ENCODE measurements at places on chromosomes 12 and 14.
A peak's percentile ranks its signal among the peaks of the same experiment; 100 is the strongest.

DNA sequence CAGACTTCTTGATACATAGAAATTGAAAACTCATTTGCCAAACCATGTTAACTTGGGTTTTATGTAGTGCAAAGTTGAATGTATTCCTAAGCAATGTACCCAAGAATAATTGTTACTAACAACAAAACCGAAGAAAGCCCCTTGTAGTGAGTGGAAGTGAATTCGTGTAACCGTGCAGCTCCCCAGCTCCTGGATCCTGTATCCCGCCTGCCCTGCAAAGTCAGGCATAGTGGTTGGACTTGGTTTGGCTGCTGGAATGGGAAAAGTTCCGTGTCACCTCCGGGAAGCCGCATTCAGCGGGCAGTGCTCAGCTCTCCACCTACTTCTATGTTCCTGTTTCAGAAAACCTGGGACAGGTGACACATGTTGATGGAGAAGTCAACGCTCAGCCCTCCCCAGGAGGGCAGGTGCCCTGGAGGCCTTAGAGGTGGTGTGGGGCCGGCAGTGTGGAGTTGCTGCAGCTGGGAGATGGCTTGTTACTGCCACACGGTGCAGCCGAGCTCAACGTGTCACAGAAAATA lies 29.2 kb upstream of the C14orf180 start:
- no peak for DNase-seq

- no peak for DNase-seq
Measured at GRCh38 chr12:56896082-56896481, 38.1 kb downstream of the SDR9C7 start.

DNA sequence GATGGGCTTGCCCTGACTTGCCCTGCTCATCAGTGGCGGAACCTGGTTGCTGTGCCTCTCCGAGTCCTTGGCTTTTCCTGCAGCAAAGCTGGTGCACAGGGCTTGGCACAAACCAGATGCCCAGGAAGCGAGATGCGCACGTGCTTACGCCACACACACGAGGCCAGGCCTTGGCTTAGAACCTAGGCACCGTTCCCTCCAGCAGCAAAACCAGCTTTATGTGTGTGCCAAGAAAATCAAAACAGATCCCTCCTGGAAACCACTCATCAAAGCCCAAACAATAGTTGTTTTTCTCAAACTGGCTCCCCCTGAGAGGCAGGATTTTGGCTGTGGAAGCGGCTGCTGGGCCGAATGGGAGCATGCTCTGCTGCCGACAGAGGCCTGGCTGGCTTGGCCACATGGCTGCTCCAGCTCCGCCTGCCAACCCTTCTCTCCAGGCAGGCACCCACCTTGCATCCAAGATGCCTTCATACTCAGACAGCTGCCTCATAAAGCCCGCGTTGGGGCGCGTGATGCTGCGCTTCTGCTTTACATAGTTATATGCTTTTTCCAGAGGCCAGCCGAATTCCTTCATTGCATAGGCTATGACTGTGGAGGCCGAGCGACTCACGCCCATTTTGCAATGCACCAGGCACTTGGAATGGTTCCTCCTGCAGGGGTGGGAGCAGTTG lies 58.7 kb downstream of the SSH1 start:
- DNase-seq = no peak

DNA sequence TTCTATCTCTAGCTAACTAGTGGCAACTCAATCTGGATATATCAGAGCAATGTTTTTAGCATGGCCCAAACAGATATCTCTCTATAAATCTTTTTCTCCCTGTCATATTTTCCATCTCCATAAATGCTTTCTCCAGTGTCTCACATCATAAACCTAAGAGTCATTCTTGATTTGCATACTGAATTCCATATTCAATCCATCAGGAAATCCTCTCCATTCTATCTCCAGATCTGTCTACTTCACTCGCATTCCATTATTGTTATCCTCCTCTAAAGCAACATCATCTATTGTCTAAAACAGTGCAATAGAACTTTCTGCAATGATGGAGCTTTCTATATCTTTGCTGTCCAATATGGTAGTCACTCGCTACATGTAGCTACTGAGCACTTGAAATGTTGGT lies 45.5 kb upstream of the ERGIC2 start:
- DNase-seq = no peak

DNA sequence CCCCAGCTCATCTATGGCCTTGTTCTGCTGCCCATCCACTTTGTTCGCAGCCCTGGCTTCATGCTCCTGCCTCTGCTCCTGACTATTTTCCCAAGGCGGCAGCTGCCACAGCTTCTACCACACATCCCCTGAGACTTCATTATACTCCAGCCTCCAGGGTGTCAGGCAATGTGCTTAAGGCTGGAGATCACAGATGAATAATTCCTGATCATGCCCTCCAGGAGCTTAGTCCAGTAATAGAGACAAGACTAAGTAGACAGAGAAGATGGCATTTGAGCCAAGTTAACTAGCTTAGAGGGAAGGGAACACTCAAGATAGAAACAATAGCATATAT lies 7.1 kb downstream of the TAPBPL start:
- DNase-seq = no peak

DNA sequence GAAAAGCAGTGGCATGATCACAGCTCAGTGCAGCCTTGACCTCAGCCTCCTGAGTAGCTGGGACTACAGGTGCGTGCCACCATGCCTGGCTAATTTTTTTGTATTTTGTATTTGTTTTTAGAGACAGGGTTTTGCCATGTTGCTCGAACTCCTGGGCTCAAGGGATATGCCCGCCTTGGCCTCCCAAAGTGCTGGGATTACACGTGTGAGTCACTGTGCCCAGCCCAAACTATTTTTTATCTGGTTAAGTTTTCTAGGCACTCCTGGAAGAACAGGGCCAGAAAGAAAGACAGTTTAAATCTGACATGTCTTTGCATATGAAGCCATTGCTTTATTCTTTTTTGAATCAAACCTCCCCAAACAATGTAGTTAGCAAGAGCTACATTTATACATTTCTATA lies 27.5 kb upstream of the PTGR2 start:
- DNase-seq = no peak

DNA sequence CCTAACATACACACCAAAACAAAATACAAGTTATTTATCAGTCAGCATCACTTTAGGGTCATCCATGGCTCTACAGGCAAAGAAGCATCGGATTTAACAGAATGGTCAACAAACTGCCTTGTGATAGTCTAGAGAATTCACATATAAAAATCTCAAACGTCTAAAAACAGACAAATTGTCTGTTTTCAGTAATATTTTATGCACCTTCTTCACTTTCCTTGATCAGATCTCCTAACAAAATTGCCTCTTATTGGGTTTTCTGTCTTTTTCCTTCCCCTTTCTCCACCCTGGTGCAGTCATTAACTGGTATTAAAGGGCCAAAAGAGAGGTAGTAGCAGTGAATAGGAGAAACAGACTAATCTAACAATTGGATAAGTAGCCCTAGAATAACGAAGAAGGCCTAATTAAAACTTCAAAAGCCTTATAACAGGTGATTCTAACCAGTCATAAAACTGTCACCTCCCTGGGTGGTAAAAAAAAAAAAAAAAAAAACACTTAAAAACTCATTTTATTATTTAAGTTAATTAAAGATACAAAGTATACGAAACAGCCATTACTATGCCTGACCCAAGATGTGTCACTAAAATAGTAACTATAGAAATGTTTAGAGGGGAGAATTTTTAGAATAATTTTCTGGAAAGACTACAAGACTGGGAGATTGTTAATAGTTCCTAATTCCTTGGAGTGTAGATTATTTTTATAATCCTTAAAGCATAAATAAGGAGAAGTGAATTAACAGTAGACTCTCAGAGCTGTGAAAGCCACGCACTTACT lies 1.5 kb downstream of the KIF21A start:
- DNase-seq = no peak

- DNase-seq = no peak
Measured at GRCh38 chr14:33063521-33063920, 124.8 kb downstream of the NPAS3 start.

DNA sequence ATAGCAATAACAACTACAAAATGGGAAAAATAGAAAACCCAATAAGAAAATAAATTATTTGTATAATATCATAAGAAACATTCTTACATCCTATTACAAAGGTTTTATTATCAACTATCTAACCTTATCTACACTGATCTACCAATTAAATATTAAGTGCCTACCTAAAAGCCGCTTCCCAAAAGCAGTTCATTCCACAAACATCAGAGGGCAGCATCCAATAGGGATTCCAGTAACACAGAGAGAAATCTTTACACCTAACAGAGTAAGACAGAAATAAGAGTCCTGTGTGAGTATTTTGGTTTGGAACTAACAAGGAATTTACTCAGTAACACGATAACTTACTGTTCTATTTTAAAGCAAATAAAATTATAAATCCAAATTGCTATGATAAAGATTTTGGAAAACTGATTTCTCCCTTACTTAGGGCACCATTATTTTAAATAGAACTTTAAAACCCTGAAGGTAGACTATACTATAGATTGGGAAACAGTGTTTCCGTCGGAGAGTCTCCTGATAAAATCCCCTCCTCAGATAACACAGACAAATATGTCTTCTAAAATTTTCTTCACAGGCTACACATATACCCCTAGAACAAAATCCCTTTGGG lies 15.0 kb downstream of the GXYLT1 start:
- no peak for DNase-seq

DNA sequence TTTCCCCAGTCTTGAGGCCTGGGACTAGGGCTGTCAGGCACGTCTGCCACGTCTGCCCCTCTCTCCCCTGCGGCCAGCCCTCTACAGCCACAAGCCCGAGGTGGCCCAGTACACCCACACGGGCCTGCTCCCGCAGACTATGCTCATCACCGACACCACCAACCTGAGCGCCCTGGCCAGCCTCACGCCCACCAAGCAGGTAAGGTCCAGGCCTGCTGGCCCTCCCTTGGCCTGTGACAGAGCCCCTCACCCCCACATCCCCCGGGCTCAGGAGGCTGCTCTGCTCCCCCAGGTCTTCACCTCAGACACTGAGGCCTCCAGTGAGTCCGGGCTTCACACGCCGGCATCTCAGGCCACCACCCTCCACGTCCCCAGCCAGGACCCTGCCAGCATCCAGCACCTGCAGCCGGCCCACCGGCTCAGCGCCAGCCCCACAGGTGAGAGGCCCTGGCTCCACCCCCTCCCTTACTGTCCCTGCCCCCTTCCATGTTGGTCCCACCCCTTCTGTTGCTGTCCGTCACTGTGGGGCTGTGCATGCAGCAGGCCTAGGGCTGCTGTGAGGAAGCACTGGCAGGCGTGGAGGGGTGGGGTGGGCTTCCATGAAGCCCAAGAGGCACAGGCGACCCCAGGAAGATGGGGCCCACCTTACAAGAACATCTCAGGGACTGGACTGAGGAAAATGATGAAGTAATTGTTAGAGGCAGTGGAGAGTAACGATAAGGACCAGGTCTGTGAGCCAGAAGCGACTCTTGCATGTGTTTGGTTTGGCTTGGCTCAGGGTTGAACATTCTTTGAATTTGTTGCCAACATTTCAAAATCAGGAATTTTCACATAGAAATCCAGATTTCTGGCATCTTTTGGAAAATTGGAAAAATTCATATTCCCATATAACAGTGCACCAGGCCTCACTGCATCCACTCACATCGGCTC lies 16.8 kb downstream of the C12orf43 start:
- DNase-seq = no peak

DNA sequence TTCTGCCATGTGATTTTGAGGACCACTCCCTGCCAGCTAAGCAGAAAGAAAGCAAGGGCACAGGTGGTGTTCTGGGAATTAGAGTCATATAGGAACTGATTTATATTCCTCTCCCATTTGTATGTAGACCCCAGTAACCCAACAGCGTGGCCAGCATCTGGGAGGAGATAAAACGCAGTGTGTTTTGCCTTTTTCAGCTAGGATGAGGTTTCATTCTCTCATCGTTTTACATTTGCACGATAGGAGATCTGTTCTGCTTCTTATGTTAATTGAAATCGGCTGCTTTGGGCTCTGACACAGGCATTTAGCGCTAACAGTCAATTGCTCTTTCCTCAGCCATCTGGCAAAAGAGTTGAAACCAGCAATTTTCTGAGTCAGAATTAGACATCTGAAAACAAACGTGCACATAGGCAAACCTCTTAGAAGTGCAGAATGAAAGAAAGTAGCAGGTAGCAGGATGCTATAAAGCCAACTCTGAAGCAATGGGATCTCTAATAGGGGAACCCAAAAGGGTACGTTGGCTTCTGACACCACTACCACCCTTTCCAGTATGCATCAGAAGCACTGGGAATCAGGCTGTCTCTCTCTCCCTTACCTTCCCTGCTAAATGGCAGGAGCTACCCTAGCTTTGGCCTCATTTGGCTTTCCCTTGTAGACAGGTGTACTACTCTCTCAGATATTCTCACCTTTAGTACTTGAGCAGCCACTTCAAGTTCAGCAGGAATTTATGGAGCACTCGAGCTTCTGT lies 219.1 kb downstream of the PHLDA1 start:
- peak; percentile 74 for DNase-seq

DNA sequence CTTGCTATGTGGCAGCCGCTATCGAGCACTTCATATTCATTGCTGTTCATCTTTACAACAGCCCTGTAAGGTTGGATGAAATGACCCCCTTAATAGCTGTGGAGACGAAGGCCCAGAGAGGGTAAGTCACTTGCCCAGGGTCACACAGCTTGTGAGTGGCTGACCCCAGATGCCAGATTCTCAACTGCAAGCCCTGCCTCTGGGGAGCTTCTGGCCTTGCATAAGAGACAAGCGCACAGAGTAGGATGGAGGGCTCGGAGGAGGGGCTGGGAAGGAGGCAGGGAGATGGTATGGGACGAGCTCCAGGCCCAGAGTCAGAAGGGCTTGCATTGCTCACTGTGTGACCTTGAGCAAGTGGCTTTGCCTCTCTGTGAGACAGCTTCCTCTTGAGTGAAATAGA lies 27.4 kb upstream of the NCOR2 start:
- no peak for DNase-seq

DNA sequence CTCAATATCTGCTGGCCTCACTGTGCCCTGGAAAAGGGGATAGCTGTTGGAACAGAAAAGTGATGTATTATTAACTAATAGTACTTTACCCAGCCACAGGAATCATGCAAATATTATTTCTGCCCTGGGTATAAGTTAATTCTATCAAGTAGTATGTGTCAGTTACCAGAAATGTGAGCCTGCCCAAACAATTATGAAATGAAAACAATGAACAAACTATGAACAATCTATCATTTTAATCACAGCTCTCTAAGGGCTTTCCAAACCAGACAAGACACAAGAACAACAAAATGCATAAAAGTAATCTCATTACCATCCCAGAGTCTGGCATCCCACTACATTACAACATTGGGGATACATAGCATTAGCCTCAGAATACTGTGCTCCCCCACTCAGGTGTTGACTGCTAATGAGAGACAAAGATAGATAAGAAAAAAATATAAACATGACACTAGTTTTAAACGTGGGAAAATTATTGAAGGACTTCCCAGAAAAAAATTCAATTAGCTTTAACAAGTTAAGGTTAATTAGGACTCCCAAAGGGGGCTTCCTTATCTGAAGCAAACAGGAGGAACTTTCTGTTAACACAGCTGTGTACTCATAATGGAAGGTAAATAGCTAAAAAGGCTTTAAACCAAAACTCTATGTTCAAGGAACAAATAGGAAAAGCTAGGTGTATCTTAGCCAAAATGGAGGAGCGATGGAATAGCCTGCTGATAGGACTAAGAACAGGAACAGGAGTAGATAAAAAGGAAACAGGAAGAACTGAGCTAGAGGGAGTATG lies 3.3 kb downstream of the DCAF5 start:
- DNase-seq = no peak
